ENCODE measurements at places on chromosomes 12 and 14.

DNA sequence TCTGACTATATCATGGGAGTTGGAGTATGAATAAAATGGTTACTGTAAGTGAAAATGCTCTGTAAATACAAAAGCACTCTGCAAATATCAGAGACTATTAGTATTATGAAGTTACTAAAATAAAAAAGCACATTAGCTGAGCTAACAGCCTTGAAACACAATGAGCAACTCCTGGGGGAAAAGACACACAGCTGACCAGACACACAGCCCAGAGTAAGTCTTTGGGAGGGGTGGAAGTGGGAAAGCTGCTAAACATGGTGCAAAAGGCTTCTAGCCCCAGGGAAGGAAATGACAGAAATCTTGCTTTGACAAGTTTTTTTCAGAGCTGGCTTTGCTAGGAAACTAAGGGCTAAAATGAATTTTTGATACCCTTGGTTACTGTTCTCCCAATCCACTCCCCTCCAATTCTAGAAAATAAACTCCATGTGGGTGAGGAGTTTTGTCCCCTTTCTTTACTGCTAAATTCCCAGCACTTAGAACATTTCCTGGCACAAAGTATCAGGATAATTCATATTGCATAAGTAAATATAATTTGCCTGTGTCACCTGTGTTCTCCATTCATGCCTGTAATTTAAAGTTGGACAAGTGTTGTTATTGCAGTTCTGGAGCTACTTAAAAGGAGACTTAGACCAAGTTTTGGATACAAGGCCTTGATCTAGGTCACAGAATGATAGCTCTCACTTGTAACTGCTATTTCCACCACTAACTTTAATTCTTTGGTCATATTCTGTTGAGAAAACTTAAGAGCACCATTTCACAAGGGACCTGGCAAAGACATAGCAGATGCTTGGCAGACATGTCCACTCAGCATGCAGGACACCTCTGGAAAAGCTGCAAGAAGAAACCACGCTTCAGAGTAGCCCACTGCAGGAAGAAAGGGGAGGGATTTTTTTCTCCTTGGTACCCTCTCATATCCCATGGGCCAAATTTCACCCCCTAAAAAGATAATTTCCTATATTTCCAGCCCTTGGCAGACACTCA lies 19.0 kb upstream of the RAB3IP start:
- DNase-seq = no peak

DNA sequence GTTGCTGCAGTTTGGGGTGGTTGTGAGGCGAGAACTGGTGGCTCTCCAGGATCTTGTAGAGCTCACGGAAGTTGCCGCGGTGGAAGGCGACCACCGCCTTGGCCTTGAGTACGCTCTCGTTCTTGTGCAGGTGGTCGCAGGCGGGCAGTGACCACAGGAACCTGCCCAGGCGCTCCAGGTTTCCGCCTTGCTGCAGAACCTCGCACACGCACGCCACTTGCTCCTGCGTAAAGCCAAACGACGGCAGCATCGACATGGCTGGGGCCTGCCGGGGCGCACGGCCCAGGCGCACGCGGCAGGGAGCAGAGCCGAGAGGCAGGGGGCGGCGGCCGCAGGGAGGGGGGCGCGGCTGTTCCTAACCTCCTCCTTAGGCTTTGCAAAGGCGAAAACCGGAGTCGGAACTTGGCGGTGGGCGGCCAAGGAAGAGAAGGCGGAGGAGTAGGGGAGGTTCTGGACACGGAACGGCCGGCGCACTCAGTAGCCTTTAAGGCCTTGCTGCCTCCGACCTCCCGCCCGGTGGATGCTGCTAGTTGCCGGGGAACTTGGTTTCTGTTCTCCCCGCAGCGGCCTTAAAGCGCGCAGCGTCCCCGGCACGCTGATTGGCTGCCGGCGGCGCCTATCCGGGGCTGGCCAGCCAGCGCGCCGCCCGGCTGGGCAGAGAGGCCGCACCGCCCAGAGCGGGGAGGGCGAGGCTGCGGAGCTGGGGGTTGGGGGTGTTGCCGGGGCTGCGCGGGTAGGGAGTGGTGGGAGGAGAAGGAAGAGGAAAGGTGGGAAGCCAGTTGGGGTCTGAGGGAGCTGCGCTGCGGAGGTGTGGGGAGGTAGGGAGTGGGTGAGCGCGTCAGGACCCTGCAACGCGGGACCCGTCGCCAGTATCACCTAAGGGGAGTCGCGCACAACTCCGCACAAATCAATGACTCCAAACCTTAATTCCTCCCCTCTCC lies at the start of gene SIX1:
Gene SIX1, minus strand, starts transcription at position 544 of the 941 bp plus-strand sequence. Its CDS starts 288 bp downstream, at position 256.
- DNase-seq = peak; percentile 84

DNA sequence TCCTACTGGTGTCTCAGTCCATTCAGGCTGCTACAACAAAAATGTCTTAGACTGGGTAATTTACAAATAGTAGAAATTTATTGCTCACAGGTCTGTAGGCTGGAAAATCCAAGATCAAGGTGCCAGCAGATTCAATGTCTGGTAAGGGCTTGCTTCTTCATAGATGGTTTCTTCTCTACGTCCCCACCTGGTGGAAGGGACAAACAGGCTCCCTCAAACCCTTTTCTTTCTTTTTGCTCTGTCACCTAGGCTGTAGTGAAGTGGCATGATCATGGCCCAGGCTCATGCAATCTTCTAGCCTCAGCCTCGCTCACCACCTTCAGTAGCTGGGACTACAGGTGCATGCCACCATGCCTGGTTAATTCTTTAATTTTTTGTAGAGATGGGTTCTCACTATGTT lies 106.8 kb upstream of the RPH3A start:
- DNase-seq = no peak

GRCh38 chr12:26298785-26299621 lies 103.6 kb downstream of the SSPN start:
- DNase-seq = peak; percentile 20

- no peak for DNase-seq
Observed at GRCh38 chr14:69079747-69080146, 73.2 kb downstream of the DCAF5 start.

DNA sequence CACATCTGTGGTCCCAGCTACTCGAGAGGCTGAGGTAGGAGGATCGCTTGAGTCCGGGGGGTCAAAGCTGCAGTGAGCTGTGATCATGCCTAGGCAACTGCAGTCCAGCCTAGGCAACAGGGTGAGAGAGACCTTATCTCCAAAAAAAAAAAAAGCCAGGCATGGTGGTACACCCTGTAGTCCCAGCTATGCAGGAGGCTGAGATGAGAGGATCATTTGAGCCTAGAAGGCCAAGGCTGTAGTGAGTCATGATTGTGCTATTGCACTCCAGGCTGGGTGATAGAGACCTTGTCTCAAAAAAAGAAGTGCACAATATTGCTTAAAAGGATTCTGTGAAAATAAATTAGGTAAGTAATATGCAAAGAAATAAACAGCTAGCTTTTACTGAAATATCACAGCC lies 17.0 kb downstream of the NAA25 start:
- no peak for DNase-seq

DNA sequence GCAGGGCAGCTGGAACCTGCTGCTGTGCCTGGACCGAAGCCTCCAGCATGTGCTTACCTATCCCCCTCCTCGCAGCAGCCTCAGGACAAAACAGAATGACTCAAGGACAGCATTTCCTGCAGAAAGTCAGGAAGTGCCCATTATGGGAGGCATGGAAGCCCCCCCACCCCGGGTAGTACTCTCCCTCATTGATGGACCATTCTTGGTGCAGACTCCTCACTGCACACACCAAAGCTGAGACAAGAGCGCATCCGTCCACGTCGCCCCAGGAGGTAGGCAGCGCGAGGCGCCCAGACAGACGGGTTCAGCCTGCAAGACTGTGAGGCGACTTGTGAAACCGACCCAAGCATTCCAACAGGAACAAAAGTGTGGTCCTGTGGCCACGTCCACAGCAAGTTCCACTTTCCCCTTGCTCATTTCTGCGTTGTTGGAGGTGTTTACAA lies 243.9 kb upstream of the ATXN7L3B start:
- no peak for DNase-seq

DNA sequence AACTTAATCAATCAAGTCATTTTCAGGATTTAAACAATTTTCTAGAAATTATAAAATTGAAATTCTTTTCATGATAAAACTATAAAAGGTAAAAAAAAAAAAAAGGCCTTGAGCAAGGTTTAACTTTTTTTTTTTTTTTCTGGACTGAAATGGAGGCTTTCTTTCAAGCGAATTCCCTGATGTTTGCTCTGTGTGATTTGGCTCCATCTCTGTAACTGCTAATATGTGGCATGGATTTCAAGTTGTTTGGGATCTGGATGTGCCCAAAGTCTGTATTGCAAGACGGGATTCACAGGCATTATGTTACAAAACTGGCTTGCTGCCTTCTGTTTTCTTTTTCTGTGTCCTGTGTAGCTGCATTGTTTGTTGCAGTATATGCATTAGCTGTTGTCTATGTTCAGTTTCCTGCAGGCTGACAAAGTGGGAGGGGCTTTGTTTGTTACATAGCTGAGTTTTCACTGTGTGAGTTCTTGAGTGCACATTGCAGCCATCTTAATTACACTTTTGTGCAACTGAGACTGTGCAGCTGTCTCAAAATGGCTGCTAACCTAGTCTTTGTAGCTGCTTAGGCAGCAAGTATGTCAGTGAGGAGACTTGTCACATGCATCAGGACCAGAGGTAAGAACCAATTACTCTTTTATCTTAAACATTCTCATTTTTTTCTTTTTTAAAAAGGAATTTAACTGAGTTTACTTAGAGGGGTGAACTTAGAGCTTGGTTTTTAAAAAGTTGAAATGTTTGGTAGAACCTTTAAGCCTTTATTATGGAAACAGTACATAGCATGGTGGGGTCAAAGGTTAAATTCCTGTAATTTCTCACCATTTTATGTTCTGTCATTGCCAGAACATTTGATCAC lies 19.5 kb downstream of the ATF7IP start:
- DNase-seq = peak; percentile 52

DNA sequence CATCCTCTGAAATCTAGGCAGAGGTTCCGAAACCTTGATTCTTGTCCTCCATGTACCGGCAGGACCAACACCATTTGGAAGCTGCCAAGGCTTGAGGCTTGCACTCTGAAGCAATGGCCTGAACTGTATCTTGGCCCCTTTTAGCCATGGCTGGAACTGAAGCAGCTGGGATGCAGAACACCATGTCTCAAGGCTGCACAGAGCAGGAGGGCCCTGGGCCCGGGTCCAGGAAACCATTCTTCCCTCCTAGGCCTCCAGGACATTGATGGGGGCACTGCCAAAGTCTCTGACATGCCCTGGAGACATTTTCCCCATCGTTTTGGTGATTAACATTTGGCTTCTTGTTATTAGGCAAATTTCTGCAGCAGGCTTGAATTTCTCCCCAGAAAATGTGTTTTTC lies 198.7 kb downstream of the EFCAB11 start:
- DNase-seq = no peak

DNA sequence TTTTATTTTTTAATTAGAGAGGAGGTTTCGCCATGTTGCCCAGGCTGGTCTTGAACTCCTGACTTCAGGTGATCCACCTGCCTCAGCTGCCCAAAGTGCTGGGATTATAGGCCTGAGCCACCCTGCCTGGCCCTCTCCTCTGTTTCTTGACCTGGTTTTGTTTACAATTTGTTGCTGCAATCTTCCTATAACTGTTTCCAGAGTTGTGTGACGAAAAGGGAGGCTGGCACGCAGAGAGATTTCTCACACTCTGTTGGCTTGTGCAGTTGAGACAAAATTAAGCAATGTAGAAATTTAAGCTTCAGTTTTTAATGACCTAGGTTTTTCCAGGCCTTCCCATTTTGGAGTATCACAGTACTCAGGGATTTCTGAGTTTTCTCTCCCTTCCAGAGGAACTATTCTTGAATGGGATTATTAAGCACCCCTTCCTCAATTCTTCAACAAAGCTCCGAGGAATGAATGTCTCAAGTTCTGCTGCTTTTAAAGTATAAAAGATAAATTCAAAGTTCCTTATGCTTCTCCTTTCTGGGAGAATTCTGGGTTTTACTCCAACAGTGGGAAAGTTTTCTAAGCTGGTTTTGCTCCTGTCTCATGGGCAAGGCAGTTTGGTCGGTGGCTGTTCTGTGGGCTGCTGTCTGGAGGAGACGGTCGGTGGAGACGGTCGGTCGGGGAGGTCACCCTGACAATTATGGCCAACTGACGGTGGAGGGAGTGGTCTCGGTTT lies 20.4 kb upstream of the FOS start:
- DNase-seq = no peak

DNA sequence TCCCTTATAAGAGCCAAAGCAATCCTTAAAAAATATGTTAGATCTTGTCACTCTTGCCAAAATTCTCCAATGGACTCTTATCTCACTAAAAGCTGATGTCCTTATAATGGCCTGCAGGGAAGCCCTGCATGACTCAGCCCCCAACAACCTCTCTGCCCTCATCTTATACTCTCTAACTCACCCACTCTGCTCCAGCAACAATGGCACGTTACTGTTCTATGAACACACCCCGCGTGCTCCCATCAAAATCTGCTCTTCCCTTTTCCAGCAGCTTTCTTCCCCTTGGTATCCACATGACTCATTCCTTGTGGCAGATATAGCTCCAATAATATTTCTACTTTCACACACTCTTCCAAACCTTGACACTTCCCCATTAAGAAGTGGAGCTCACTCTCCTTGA lies 108.1 kb downstream of the DENND5B start:
- no peak for DNase-seq

DNA sequence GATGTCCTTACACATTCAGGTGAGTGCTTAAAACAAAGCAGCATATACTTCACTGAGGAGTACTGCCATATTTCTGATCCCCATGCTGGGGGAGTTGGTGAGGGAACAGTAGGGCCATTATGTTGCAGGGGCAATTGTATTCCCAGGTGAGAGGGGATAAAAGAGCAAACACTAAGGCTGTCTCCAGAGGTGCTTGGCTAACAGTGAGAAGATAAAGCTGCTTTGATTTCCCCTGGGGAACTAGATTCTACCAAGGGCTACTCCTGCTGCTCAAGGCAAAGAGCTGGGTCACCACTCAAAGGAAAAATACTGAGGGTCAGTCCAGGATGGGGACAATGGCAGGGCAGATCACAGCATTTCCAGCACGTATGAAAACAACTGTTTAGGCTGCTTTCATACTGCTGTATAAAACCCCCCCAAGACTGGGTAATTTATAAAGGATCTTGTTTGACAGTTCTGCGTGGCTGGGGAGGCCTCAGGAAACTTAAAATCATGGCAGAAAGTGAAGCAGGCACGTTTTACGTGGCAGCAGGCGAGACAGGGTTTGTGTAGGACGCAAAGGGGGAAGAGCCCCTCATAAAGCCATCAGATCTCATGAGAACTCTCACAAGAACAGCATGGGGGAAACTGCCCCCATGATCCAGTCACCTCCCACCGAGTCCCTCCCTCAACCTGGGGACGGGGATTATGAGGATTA lies 47.8 kb upstream of the OR5AU1 start:
- no peak for DNase-seq

GRCh38 chr14:75911883-75912282 lies 69.9 kb downstream of the TGFB3 start:
- DNase-seq = no peak

Measured in HEK293T (cell line).